ENCODE measurements at places on chromosomes 16 and 17.

GRCh38 chr17:44105483-44105882 is 18.0 kb downstream of the HDAC5 start:
- peak; percentile 53 for DNase-seq

GRCh38 chr16:75306099-75306762 is 54.8 kb upstream of the BCAR1 start:
- DNase-seq, result no peak

DNA sequence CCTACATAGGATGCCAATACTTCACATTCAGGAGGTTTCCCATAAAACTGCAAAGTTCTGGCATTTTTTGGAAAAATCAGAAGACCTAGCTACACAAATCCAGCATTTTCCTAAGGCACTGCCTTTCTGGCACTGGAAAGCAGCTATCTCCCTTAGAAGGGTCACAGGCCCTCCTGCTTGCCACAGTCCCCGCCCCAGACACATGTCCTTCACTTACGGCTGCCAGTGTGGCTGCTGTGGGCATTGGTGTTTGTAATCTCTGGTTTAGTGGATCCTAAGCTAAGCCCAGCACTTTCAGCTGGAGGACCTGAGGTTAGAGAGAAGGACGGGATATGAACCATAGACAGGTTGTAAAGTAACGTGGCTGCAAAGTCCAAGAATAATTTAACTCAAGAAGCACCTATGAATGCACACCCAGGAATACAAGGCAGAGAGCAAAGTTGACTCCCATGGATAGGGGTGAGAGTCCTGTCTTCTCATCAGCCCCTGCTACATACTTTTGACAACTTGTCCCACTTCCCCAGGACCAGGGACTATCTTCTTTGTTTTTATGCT is 100.0 kb downstream of the XYLT1 start:
- DNase-seq, result no peak

DNA sequence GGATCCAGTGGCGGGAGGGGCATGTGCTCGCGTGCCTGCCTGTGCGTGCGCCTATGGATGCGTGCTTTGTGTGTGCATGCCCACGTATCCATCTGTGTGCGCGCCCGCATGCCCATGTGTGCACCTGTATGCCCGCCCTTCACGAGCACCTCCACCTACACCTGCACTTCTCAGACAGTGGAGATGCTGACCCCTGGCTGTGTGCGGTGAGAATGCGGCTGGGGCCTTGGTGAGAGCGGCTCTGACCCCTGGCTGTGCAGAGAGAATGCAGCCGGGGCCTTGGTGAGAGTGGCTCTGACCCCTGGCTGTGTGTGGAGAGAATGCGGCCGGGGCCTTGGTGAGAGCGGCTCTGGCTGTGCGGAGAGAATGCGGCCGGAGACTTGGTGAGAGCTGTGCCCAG is 33.9 kb downstream of the AXIN1 start:
- DNase-seq, result no peak

DNA sequence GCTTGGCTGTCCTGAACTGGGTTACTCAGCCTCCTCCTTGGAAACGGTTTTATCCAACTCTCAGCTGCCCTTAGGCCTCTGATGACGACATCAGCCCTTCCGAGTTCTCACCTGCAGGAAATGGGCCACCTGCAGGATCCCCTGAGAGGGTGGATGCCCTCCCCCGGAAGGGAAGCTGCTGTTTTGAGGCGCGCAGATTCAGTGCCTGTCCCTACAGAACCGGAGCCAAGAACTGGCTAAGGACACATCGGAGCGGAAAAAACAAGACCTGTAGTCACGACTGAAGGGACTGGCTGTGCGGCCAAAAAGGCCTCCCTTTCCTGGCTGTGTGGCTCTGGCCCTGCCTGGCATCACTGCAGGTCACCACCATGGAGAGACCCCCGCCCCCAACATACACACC is 11.7 kb upstream of the C16orf95 start:
- no peak for DNase-seq

- DNase-seq, result no peak
These were observed 33.0 kb upstream of the PMP22 start for GRCh38 chr17:15298176-15298575.
